ENCODE measurements at places on chromosomes 2 and 18. TPM values are rescaled to one million over a fixed set of nuclear protein-coding genes. Genes with fewer than 3 reads are reported as not detected.

Gene GPR55
- not detected for polyA plus RNA-seq

Gene ANKRD29
- 5.4 TPM for polyA plus RNA-seq

Gene TUBB8B
- polyA plus RNA-seq = 0.46 TPM

Gene LOXL3
- 1.8 TPM for polyA plus RNA-seq

Gene ITGB6
- polyA plus RNA-seq = 31.2 TPM

Gene MARCO
- 0.22 TPM for polyA plus RNA-seq

Gene ELOA2
- not detected for polyA plus RNA-seq

Gene ACTG2
- polyA plus RNA-seq = 0.16 TPM

Gene UPP2
- not detected for polyA plus RNA-seq

Gene IL36RN
- polyA plus RNA-seq = 0.50 TPM

Gene CDH2
- 0.27 TPM for polyA plus RNA-seq

Gene FAP
- 0.40 TPM for polyA plus RNA-seq

Gene EGR4
- not detected for polyA plus RNA-seq

Gene CFLAR
- polyA plus RNA-seq = 22.2 TPM

Gene GPBAR1
- polyA plus RNA-seq = 0.11 TPM

Gene SLC14A1
- polyA plus RNA-seq = 0.21 TPM

Gene FOXI3
- polyA plus RNA-seq = 0.04 TPM

Gene HDHD2
- polyA plus RNA-seq = 10.0 TPM

Gene RAD51AP2
- not detected for polyA plus RNA-seq

Gene VAMP5
- polyA plus RNA-seq = 5.3 TPM

Gene DRC1
- polyA plus RNA-seq = not detected

Gene COLEC11
- not detected for polyA plus RNA-seq

Gene SULT1C4
- polyA plus RNA-seq = not detected

Gene TGFA
- 37.1 TPM for polyA plus RNA-seq

Gene CIDEA
- 18.5 TPM for polyA plus RNA-seq

Gene GALNT13
- not detected for polyA plus RNA-seq

Gene LBX2
- 0.67 TPM for polyA plus RNA-seq

Gene CYS1
- polyA plus RNA-seq = 0.14 TPM

Gene FABP1
- not detected for polyA plus RNA-seq

Gene OTOF
- not detected for polyA plus RNA-seq

Gene ARHGEF33
- 0.34 TPM for polyA plus RNA-seq

Gene WIPF1
- 4.2 TPM for polyA plus RNA-seq

Gene CGREF1
- 0.74 TPM for polyA plus RNA-seq

Gene SULT6B1
- not detected for polyA plus RNA-seq

Gene DES
- 0.03 TPM for polyA plus RNA-seq

Gene MYO3B
- 0.75 TPM for polyA plus RNA-seq

Gene ATG16L1
- polyA plus RNA-seq = 12.6 TPM

Gene ADAM23
- 0.27 TPM for polyA plus RNA-seq

Gene APLF
- 1.6 TPM for polyA plus RNA-seq

Gene ASB18
- not detected for polyA plus RNA-seq

Gene METTL8
- 18.3 TPM for polyA plus RNA-seq

Gene CIAO1
- polyA plus RNA-seq = 41.7 TPM

Gene APOB
- not detected for polyA plus RNA-seq

Gene NOSTRIN
- not detected for polyA plus RNA-seq

Gene CROCC2
- not detected for polyA plus RNA-seq

Gene TMEM178A
- 0.04 TPM for polyA plus RNA-seq

Gene EVA1A
- 31.9 TPM for polyA plus RNA-seq

Gene ATL2
- polyA plus RNA-seq = 17.6 TPM

Gene HOXD10
- polyA plus RNA-seq = not detected

Gene FKBP1B
- 23.6 TPM for polyA plus RNA-seq

Gene FIGN
- polyA plus RNA-seq = 0.57 TPM

Gene IL36G
- polyA plus RNA-seq = 0.43 TPM

Gene ZAP70
- 0.01 TPM for polyA plus RNA-seq

Gene C2orf80
- not detected for polyA plus RNA-seq

Gene MDH1B
- polyA plus RNA-seq = 0.26 TPM

Gene LONRF2
- polyA plus RNA-seq = not detected

Gene ZBTB7C
- 0.02 TPM for polyA plus RNA-seq

Data from foreskin keratinocyte (primary cell).